Germinal center (tissue), 1 donor: ENCODE measurements at places on chromosomes 7 and 10.

- peak; percentile 29 for DNase-seq
Observed at GRCh38 chr7:16982640-16983350, 101.0 kb upstream of the AGR3 start.

DNA sequence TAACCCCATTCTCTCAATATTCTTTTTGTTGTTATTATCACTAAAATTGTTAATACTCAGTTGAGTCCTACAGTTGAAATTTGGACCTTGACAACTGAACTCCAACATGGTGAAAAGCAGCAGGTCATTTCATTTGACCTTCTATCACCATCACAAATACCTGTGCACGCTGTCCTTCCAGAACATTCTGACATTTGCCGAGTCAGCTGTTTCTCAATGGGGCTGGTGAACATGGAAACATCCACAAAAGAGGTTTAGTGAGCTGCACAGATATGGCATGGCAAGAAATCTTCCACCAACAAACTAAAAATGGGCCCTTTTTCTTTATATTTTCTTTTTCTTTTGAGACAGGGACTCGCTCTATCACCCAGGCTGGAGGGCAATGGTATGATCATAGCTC is 169.7 kb downstream of the ZNF438 start:
- DNase-seq, result no peak

DNA sequence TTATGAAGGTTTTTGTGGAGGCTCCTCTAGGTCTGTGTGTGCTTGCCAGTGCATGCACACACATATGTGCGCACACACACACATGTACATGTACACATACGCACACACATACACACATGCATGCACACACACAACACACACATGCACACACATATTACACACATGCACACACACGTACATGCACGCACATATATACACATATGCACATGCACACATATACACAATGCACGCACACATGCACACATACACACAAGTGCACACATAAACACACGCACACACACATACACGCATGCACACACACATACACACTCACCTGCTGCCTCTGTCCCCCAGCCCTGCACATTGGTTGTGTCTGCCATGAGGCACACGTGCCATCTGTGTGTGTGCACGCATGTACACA is 66.3 kb downstream of the NEURL1 start:
- DNase-seq, result no peak

DNA sequence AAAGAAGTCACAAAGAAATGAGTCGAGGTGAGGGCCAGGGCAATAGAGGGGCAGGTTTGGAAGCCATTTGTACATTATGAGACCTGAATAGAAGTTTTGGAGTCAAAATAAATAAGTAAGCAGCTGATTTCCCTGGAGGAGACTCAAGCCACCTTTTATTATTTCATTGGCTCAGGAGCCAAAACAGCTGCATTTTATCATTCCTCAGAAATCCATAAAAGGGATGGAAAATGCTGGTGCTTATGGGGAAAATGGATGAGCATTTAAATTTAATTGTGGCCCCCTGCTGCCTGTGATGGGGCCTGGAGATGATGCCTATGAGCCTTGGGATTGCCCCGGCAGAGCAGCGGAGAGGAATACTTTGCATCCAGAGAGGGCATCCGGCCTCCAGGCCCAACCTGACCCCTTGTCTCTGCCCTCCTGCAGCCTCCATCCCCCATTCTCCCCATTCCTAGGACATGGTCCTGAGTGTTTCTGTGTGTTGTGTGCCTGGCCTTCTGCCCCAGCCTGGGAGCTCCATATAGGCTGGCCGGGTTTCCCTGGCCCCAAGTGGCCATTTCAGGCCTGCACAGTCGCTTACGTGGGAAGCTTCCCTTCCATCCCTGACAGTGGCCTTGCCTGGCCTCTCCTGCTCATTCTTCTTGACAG is 296.8 kb upstream of the ZMIZ1 start:
- no peak for DNase-seq

GRCh38 chr10:4658777-4659176 is 167.2 kb upstream of the AKR1E2 start:
- DNase-seq, result no peak

GRCh38 chr7:100540073-100540723 is 1.2 kb downstream of the AGFG2 start:
- no peak for DNase-seq

GRCh38 chr7:29285444-29285793 is 90.8 kb downstream of the CHN2 start:
- DNase-seq, result no peak

- DNase-seq, result no peak
Observed at GRCh38 chr10:16822726-16823360, 5.6 kb upstream of the RSU1 start.

GRCh38 chr7:82079527-82079926 is 309.7 kb upstream of the HGF start:
- no peak for DNase-seq

DNA sequence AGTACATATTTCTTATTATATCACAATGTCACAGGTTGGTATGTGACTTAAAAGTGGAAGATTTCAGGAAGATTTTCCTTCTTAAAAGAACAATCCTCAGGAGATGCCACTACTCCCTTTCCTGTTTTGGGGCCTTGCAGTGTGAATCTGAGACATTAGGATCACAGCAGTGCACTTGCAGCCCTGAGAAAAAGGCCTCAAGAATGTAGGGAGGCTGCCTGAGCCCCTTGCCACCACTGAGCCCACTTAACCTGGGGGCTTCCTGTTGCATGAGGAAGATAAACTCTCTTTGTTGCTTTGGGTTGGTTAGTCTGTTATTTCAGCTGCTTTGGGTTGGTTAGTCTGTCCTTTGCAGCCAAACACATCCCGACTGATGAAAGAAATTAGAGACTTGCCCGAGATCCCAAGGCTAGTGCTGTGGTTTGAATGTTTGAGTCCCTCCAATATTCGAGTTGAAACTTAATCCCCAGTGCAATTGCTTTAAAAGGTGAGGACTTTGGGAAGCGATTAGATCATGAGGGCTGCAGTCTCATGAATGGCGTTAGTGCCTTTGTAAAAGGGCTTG is 151.3 kb upstream of the SP4 start:
- DNase-seq, result no peak

- DNase-seq, result no peak
Observed at GRCh38 chr7:145729691-145730090, 386.9 kb upstream of the CNTNAP2 start.

- DNase-seq, result no peak
Observed at GRCh38 chr7:104809906-104810305, 204.1 kb upstream of the KMT2E start.

GRCh38 chr7:43294080-43294630 is 181.7 kb downstream of the HECW1 start:
- DNase-seq, result no peak

DNA sequence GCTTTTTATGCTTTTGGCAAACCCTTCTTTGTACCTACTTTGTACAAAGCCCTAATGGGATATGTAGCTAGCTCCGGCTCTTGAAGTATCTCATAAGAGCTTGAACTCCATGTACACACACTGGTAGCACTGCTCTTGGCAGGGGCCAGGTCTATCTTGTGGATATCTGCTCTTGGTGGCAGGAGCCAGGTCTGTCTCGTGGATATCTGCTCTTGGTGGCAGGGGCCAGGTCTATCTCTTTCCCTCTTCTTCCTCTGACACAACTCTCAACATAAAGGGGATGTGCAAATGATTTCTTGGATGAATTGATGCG is 91.9 kb downstream of the WNT2 start:
- DNase-seq, result no peak

GRCh38 chr7:94778711-94779459 is 123.0 kb upstream of the SGCE start:
- no peak for DNase-seq

GRCh38 chr10:31947144-31947926 is 18.7 kb upstream of the ARHGAP12 start:
- DNase-seq, result no peak

- DNase-seq, result no peak
Observed at GRCh38 chr7:43747328-43748105, 11.0 kb upstream of the BLVRA start.

DNA sequence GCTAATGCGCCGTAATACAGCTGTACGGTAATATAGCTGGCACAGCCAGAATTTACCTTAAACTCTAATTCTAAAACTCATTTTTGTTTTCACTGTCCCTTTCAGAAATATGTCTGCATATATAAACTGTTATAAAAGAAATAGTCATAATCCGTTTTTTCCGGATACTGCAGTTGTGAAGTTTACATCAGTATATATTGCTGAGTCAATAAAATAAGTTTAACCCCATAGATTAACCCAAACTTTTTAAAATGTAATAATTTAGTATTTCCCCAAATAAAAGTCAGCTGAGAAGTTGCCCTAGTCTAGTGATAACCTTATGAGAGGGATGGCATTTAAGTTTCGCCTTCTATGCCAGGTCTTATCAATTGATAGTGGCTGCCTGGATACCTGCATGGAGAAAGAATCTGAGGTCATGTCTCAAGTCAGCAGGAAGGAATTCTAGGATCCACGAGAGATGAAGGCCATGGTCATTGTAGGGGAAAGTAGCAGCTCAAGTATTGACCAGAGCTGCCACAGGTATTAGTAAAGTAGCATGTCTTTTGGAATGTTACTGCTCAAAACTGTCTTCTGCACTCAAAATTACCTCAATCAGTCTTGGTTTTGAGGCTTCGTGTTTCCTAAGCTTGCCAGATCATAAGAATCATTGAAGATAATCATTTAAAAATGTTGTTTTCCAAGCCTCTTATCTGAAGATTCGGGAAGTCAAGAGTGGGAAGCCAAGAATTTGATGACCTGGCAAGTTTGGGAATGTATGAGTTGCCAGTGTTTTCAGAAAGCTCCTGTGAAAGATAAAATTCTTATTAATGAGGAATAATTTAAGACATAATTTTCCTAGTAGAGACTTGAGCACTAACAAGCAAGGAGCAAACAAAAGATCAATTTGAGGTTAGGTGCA is 10.8 kb downstream of the PRPS1L1 start:
- DNase-seq, result no peak

GRCh38 chr10:69358148-69358795 is 58.4 kb downstream of the TACR2 start:
- DNase-seq, result no peak

DNA sequence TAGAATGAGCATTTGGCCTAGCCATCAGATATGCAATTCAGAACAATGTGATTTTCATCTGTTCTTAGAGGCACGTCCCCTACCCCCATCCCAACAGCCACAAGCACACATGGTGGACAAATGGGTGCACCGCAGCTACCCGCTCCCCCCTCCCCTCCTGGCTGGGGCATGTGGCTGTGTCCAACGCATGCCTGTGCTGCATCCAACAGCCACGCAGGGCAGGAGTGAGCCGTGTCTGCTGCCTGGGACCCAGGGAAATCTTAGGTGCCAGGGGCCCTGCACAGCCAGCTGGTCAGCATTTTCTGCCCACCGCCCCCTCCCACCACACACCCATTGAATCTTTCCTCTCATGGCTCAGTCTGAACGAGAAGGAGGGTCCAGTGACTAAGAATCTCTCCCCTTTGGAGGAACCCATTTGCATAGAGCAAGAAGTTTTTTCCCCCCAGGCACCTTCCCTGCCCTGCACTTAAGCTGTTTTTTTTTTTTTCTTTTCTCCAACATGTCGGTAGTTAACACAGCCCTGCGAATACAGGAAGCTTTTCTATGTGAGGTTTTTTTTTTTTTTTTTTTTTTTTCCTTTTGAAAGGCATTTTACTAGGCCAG is 138.9 kb downstream of the WDR11 start:
- no peak for DNase-seq

- DNase-seq, result no peak
Observed at GRCh38 chr10:106405141-106405540, 759.4 kb downstream of the SORCS1 start.

- DNase-seq, result no peak
Observed at GRCh38 chr7:45708046-45708950, 134.1 kb downstream of the ADCY1 start.

- no peak for DNase-seq
Observed at GRCh38 chr7:124013306-124013705, 19.6 kb downstream of the TMEM229A start.

DNA sequence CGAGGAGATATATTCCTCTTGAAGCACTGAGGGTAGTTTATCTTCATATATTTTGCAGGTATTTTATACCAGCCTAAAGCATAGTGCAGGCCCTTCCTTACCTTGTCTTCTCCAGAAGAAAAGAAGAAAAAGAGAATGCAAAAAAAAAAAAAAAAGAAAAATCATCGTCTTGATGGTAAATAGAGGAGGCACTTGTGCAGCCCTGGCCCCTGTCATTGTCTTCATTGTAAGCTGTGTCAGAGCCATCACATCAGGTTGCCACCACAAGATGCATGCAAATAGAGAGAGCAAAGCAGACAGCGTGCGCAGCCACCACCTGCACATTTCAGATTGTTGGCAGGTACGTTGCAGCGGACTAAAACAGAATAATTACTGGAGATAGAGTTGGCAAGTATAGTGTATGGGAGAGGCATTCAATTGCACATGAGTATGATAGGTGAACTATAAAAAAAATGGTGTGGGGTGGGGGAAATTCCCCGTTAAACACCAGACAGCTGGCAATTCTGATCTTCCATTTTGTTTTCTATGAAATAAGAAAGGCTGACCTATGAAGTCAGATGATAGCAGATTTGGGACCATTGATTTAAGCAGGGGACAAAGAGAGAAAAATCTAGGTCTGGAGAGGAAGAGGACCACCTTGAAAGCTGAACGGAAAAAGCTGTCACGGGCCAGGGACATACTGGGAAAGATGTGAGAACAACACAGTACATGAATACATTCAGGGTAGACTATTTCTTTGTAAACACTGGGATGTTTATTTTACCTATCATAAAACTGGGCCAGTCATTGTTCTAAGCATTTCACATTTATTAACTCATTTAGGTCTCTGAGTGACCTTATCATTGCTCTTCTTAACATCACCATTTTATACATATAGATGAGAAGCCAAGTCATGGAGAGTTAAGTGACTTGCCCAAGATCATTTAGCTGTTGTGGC is 306.3 kb upstream of the SP8 start:
- DNase-seq, result no peak

- DNase-seq, result no peak
Observed at GRCh38 chr7:158133515-158134271, 453.9 kb downstream of the PTPRN2 start.

DNA sequence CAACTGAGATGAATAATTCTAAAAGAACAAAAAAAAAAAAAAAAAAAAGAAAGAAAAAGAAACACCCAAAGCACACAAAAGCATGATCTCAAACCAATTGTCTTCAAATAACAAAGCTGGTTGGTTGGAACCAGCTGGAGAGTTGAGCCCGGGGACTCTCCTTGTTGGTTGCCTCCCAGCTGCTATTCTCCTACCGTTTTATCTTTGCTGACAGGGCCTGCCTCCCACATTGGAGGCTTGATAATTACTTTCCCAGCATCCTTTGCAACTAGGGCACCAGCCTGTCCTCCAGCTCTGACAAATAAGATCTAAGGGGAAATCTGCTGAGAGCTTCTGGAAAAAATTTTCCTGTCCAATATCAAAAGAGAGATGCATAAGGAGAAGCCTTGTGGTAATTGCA is 6.8 kb downstream of the PON1 start:
- DNase-seq, result no peak

GRCh38 chr7:158541346-158542010 is 46.1 kb downstream of the PTPRN2 start:
- peak; percentile 85 for DNase-seq

DNA sequence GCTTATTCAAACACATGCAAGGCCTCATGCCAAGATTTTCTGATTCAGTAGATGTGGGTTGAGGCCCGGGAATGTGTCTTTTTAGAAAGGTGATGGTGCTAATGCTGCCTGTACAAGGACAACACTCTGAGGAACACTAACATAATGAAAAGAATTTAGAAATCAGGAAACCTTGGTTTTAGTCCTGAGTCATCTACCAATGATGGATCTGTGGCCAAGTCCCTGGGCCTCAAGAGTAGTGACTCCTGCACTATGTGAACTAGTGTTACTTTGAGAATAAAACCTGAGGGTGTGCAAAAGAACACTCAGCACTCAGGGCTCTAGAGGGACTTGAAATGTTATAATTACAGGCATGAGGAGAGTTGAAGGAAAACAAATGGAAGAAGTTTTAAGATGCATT is 741.7 kb upstream of the GALNT17 start:
- no peak for DNase-seq
